ENCODE measurements at places on chromosomes 6 and 20. TPM values are rescaled to one million over a fixed set of nuclear protein-coding genes. Genes with fewer than 3 reads are reported as not detected.

GRCh38 chr20:59629141-59630045, 25.1 kb downstream of the PHACTR3 start:
- no peak for DNase-seq

DNA sequence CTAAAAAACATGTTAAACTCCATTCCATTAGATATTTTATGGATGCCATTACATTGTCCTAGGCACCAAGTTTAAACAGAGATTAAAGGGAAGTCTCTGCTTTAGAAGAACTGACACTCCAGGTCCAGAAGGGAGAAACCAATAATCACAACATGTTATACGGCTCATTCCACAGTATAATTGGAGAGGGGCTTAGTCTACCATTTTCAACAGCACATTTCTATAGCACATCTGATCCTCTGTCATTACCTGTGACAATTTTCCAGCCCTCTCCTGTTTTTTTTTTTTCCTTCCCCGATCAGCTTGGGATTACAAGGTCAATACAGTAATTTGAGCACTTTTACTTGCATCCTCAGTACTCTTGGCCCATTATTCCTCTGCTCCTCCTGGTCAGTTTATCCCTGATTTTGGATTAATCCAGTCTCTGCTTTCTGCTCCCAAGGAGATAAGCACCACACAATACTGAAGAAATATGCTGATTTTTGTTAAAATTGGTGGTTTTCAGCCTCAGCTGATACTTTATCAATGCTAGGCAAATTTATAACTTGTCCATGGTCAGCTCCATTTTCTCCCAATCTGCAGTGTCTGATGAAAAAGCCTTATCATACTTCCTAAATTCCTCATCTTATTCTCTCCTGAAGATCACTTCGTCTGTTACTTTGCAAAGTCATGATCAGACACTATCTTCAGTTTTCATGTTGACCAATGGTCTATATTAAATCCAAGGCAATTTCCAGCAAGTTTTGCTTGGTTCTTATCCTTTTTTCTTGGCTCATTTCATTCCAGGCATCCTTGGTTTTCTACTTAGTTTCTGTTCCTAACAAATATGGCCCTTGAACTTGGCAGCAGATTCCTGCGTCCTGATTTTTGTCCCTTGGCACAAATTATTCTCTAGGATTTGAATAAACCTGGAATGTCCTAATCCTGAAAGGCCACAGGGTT, 30.8 kb upstream of the SYNCRIP start:
- no peak for DNase-seq

DNA sequence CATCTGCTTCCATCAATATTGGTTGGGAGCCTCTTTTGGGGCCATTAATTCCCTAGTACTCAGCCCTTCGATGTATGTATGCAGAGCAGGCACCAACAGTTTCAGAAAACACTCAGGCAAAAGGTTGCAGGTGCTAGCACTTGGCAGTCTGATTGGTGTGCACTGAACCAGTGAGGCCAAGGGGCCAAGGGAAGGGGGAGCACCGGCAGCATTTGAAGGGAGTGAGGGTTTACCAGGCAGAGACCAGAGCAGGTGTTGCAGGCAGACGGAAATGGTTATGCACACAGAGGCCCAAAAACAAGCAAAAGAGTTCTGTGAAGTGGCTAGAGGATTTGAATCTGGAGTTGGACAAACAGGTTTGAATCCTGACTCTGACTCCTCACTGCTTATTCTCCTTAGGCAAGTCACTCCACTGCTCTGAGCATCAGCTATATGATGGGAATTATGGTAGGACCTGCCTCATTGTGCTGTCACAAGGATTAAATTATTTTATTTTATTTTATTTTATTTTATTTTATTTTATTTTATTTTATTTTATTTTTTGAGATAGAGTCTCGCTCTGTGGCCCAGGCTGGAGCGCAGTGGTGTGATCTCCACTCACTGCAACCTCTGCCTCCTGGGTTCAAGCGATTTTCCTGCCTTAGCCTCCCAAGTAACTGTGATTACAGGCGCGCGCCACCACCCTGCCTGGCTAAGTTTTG, 58.1 kb upstream of the SHLD1 start:
- no peak for DNase-seq

DNA sequence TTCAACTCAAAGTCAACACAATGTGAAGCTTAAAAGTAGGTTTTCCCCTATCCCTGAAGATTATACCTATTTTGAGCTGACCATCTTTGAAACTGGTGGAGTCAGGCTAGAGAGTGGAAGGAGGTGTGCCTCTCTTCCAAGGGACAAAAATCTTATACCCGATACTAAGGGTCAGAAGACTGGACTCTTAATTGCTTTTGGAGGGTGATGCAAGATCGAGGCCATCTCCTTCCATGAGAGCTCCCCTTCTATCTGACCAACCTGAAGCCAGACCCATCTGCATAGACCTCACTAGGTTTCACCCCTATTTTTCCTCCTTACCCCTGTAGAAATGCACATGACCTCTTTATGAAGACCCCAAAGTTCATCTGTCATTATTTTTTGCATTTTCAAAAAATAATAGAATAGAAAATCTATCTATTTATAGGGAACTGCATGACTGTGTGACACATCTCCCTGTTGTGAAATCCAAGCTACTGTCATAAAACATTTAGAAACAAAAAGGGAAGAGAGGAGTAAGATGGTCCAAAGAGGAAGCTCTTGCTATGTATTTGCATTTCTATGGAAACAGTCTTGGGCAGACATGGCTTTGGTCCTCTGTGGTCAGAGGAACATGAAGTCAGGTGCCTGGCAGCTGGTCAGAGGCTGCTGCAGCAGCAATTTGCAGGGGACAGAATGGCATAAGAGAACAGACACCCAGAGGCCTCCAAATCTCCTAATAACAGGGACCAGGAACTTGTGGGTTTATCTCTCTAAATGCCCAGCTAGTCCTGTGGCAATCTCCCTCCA, 349.2 kb downstream of the MAFB start:
- peak; percentile 63 for DNase-seq

- no peak for DNase-seq
These were observed 37.8 kb downstream of the SYNJ2 start for GRCh38 chr6:158019416-158019815.

DNA sequence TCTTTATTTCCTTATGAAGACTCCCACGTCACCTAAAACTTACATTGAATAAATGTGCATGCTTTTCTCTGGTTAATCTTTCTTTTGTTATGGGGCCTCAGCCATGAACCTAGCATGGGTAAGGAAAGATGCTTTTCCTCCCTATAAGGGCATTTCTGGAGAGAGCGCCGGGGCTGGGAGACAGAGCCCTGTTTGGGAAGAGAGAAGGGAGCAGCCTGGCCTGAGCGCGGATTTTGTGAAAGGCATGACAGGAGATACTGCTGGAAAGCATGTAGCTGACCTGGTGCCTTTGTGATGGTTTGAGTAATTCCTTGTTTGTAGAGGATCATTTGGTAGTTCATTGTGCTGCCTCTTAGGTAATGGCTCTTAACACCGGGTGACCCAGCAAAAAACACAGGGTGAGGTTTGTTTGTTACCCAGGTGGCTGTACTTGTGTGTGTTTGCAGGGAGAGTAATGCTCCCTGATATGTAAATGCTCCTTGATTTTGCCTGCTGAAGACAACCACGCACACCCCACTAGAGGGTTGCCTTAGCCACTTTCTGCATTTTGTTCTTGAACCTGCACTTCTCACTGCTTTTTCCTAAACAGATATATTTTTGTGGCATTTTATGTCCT, 59.2 kb downstream of the ANKRD6 start:
- no peak for DNase-seq

- DNase-seq, result peak; percentile 62
These were observed 232.3 kb downstream of the GMPR start for GRCh38 chr6:16470502-16471221.

- no peak for DNase-seq
These were observed 709 bp downstream of the PPP1R16B start for GRCh38 chr20:38805958-38806854.

- no peak for DNase-seq
These were observed 43.2 kb downstream of the KHDC1L start for GRCh38 chr6:73182021-73182607.

DNA sequence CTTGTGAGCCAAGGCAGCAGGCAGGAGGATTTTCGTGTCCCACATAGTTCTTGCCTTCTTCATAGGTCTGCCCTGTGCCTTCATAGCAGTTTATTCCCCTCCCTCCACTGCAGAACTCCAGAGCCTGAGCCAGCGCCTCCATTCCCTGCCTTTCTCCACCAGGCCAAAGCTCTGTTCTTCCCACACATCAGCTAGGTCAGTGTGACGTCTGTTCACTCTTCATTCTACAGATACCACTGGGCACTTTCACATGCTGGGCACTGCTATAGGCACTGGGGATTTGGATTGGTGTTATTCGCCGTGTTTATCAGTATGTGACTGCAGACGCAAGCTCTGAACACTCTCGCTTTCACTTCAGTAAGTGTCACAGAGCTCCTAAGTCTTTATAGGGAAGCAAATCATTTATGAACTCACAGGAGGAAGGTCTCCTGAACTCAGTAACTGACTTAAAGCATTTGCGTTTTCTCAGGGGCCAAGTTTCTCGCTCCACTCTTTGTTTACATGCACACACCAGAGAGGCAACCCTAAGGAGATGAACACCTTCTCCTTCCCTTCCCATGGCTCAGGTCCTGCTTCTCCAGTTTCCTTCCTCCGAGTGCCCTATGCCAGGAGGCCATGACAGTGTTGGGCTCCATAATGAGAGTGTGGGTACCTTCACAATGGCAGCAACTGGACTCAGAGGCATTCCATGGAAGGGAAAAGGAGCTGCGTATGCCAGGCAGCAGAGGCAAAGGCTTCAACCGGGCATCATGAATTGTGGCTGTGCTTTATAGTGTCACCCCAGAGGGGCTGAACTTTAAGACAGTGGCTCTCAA, 6.3 kb upstream of the APMAP start:
- DNase-seq, result peak; percentile 51

DNA sequence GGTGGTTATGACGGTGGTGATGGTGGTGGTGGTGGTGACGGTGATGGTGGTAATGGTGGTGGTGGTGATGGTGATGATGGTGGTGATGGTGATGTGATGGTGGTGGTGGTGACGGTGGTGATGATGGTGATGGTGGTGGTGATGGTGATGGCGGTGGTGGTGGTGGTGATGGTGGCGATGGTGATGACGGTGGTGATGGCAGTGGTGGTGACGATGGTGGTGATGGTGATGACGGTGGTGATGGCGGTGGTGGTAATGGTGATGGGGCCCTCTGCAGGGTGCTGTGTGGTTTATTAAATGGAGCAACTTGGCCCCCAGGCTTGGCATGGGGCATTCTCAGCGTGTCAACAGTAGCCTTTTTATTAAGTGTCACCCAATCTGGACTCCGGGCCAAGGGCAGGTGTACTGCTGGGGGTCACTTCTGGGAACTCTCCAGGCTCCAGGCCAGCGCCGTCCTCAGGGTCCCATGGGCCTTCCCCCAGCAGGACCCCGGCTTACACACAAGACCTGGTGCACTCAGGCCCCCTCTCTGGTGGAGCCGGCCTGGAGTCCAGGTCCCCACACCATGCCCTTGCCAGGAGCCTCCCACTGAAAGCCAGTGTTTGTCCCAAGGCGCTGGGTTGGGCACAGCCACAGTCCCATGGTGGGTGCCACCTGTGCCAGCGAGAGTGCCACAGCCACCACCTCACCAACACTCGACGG, 8.8 kb downstream of the CABLES2 start:
- DNase-seq, result no peak

GRCh38 chr6:37095997-37096396, 74.0 kb upstream of the PIM1 start:
- DNase-seq, result no peak

- DNase-seq, result peak; percentile 75
These were observed 114.4 kb upstream of the PRND start for GRCh38 chr20:4607287-4607713.

DNA sequence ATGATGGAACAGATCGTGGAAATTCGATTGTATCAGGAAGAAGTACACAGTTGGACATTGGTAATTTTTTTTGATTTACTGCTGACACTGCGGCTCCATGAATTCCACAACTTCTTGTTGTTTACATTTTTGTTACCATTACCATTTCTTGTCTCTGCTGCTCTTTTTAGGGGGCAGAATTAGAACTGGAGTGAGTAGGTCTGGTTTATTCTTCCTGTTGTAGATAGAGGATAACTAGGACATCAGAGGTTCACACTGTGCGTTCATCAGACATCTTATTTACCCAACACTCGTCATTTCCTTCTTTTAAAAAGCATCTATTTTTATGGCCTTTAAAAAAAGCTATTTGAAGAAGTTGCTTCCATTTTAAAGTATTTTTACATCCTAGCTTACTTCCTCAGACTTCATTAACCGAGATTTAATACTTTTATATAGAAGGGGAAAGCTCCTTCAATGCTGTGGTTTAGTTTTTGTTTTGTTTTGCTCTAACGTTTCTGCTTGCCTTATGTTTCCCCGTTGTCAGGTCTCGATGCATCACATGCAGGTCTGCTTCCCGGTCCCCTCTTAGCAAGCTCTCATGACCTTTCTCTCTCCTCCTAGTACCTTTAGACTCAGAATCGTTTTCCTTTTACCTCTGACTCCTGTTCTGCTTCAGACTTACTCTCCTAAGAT, 139.1 kb downstream of the ARID1B start:
- DNase-seq, result no peak

DNA sequence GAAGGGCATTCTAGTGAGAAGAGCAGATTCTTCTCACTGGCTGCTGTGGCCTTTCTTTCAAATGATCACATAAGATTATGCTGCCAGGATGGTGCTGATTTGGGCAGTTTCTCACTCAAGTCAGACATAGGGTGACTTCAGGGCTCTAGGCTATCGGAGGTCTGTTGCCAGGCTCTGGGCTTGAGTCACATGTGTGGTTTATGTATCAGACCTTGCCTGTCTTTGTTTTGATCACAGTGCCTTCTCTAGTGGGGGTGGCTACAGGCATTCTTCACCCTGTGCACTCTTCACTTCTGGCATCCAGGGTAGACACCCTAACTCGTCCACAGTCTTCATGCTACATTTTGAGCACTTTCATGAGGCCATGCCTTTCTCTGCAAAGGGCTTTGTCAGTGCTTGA, 823.7 kb upstream of the MAN1A1 start:
- DNase-seq, result no peak

TRERF1 gene
- total RNA-seq, result 4.8 TPM

CABLES2 gene
- 0.96 TPM for total RNA-seq

PAX1 gene
- total RNA-seq, result 1.9 TPM

CYP39A1 gene
- 11.8 TPM for total RNA-seq

ANGPT4 gene
- 0.24 TPM for total RNA-seq

POU5F1 gene
- total RNA-seq, result 4.1 TPM

CLPSL2 gene
- not detected for total RNA-seq

ZC2HC1B gene
- total RNA-seq, result not detected

KIF6 gene
- total RNA-seq, result 1.2 TPM

Measured in umbilical cord (tissue), 2 donors.